ENCODE measurements at places on chromosomes 7 and 10. TPM values are rescaled to one million over a fixed set of nuclear protein-coding genes. Genes with fewer than 3 reads are reported as not detected.

RPEL1 gene
- not detected for total RNA-seq

ZNF727 gene
- 2.9 TPM for total RNA-seq

FGFR2 gene
- total RNA-seq, result 44.3 TPM

INMT gene
- 7.8 TPM for total RNA-seq

DNA sequence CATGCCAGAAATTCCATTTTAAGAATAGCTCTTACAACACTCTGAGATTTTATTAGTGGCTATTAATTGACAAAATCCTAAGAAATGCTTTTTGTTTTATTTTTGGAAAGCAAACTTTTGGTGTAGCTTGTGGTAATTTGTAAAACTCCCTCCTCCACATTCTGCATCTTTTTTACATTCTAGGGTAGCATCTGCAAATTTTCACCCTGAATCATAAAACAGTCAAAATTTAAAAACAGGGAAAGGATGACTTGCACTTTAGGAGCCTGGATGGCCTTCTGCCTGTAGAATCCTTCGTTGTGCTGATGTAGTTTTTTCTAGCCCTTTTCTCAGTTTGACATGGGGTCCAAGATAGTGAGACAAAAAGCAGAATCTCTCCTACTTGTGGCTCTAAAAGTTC, 316.1 kb downstream of the ADRA2A start:
- no peak for DNase-seq

GRCh38 chr10:49508654-49509053, 30.3 kb downstream of the ERCC6 start:
- DNase-seq, result no peak

DNA sequence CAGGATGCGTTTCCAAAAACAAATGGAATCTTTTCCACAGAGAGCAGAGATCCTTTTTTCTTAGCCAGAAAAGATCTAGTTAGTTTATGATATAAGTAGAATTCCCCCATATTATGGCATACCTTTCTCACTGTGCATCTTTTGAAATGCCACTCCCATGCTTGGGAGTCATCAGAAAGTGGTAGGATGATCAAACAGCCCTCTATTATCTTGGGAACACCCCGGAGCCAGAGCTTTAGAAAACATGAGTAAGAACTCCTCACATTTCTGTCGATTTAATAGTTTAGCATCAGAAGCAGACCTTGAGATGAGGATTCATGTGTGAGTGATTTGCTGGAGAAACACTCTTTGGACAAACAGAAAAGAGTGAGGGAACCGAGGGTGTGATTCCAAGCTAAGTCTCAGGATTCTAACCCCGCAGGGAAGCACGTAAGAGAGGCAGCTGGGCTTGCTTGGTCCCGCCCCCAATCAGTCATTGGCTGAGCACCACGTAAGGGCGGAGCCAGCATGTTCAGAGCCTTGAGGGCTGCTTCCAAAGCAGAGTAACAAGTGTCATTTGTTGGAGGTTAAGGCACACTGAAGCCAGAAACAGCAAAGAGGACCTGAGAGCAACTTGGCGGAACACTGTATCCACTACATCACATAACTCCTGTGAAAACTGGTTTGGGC, 43.7 kb upstream of the NXPH1 start:
- no peak for DNase-seq

GRCh38 chr7:11541330-11541729, 290.7 kb downstream of the THSD7A start:
- DNase-seq, result no peak

DNA sequence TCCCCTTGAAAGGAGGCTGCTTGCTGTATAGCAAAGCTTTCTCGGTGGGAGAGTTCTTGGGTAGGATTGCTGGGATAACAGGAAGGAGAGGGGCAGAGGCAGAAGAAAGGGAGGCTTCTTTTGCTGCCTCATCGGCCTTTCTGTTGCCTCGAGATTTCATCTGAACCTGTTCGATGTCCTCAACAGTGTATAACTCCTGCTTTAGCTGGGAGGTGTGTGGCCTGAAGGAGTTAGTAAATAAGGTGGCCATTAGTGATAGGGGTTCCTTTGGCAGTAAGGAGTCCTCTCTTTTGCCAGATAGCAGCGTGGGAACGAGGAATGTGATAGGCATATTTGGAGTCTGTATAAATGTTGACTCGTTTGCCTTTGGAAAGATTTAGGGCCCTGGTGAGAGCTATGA, 20.0 kb downstream of the SCIN start:
- no peak for DNase-seq

- DNase-seq, result no peak
Measured at GRCh38 chr7:43612599-43613589, 30.0 kb downstream of the STK17A start.

DNA sequence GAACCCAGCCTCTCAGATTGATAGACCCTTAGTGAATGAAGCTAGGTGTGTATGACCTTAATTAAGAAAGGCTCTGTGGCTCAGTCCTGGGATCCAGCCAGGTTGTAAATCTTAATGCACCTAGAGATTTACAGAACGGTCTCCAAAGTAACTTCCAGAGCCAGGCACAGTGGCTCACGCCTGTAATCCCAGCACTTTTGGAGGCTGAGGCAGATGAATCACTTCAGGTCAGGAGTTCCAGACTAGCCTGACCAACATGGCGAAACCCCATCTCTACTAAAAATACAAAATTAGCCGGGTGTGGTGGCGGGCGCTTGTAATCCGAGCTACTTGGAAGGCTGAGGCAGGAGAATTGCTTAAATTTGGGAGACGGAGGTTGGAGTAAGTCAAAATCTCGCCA, 24.3 kb downstream of the CALHM2 start:
- no peak for DNase-seq

All from breast epithelium (tissue), 4 donors.